ENCODE measurements at places on chromosomes 2 and 18.

DNA sequence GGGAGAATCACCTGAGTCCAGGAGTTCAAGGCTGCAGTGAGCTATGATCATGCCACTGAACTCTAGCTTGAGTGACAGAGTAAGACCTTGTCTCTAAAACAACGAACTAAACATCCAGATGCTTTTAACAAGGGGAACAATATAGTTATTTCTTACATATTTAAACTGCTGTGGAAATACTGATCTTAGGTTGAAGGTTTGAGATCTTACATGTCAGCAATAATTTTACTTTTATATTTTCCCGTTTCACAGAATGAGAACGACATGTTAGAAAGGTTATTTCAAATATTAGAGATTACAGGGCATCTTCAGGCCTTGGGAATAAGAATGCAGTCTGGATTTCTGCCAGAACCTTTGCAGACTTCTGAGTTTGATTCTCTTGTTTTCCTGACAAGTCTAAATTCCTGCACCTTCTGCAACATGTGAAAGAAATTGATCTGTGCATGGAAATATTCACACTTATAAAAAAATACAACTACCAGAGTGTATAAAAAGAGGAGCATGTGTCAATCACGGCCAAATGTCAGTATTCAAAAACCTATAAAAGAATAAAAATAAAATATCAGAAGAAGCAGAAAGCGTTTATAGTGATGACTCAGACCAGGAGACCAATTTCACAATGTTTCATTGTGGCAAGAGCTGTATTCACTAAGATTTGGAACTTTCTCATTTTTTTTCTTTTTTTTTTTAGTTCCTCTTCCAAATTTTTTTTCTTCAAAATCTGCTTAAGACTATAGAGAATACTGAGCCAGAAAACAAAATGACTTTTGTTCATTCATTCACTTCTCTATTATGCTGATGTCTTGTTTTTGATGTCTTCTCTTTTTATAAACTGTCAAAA is 29.6 kb downstream of the COLEC12 start:
- DNase-seq = no peak

- no peak for DNase-seq
Observed at GRCh38 chr2:18123577-18123976, 245.1 kb downstream of the KCNS3 start.

GRCh38 chr2:241116606-241117560 is 14.8 kb upstream of the MTERF4 start:
- no peak for DNase-seq

DNA sequence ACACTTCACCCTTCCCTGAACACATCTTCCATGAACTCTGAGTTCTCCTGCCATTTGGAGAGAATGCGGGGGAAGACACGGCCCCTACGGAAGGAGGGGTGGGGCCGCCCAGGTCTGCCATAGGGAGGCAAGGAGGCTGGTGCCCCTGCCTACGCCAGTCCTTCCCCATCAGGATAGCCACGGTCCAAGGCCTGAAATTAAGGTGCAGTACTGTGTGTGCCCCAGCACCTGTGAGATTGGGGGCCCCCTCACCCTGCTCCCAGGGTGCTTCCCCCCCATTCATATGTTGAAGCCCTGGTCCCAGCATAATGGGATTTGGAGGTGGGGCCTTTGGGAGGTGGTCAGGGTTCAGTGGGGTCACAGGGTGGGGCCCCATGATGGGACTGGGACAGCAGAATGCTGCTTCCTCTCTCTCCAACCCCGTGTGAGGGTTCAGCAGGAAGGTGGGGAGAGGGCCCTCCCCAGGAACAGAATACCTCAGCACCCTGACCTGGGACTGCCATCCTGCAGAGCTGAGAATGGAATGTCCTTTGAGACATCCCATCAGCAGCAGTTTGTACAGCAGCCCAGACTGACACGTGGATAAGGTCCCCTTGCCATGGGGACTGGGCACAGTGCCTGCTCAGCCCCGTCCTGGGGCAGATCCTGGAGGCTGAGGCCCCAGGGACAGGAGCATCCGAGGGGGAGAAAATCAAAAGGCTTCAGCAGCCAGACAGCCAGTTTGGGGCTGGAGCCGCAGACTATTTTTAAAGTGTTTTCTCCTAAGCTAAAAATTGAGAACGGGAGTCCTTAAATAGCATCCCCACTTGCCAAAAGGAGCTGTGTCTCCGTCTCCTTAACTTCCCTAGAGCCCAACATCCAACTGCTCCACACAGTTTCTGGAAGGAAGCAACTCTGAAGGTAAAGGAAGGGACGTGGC is 105.1 kb downstream of the NDUFA10 start:
- no peak for DNase-seq

DNA sequence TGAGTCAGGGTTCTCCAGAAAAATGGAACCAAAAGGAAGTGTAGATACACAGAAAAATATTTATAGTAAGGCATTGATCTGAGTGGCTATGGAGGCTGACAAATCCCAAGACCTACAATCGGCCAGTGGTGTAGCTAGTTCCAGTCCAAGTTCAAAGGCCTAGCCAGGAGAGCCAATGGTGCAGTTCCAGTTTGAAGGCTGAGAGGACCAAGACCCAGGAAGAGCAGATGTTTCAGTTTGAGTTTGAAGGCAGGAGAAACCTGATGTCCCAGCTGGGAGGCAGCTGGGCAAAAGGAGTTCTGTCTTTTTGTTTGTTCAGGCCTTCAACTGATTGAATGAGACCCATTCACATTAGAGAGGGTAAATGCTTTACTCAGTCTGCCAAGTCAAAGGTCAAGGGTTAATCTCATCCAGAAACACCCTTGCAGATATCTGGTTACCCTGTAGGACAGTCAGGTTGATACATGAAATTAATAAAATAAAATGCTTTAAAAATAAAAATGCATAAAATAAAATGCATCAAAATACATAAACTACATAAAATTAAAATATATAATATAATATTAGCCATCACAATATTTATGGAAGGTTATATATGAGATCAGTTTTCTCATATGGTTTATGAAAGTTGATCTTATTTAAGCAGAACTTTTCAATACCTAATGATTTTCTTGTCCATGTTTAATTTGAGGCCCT is 38.7 kb downstream of the KCNE4 start:
- DNase-seq = no peak

GRCh38 chr2:117436697-117437096 is 377.8 kb upstream of the DDX18 start:
- DNase-seq = no peak

DNA sequence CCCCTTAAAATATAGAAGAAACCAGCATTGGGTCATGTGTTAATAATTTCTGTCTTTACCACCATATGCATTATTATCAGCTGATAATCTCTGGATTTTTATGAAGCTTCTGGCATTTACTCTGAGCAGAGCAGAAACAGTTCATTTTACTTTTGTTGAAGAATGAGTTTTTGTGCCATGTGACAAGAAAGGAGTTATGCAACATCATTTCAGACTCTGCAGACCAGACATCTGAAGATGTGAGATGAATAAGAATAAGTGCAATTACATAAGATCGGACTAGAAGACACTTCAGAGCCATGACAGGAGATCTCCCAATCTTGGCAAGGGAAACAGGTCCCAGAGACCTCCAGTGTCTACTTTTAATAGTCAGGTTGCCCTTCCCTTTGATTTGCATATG is 869.4 kb upstream of the VRK2 start:
- no peak for DNase-seq

GRCh38 chr2:16588565-16588964 is 77.1 kb downstream of the CYRIA start:
- no peak for DNase-seq

- DNase-seq = no peak
Observed at GRCh38 chr2:34123996-34124785, 525.1 kb upstream of the FAM98A start.

Measured in KBM-7 (cell line).